ENCODE measurements at places on chromosomes 7 and 10.

DNA sequence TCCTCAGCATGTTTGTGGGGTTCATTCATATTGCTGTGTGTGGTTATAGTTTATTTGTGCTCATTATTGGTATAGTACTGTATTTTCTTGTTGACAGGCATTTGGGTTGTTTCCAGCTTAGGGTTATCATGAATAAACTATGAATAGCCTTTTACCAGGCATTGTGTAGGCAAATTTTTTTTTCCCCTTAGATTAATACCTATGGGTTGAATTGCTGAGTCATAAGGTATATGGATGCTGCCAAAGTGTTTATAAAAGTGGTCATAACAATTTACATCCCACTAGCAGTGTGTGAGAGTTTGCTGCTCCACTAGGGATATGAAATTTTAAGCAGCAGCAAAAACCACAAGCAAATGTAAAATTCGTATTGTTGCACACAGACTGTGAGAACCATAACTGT is 175.0 kb downstream of the PLPP4 start:
- no peak overlapping the region for H3K27ac ChIP-seq
- no peaks in the 10 kb centered on the region for H3K4me1 ChIP-seq
- DNase-seq, result no peak
- no peak overlapping the region for H3K4me3 ChIP-seq
- H3K36me3 ChIP-seq, result no peaks in the 10 kb centered on the region
- no peaks in the 10 kb centered on the region for H3K27me3 ChIP-seq

- peak overlapping the region; percentile 43 for H3K27ac ChIP-seq
- H3K4me3 ChIP-seq, result no peak overlapping the region
- H3K36me3 ChIP-seq, result peaks cover 48% of the 10 kb centered on the region
- peaks cover 31% of the 10 kb centered on the region for H3K4me1 ChIP-seq
- H3K27me3 ChIP-seq, result no peaks in the 10 kb centered on the region
- DNase-seq, result no peak
These were observed 86.6 kb downstream of the RAPGEF5 start for GRCh38 chr7:22270371-22270770.

DNA sequence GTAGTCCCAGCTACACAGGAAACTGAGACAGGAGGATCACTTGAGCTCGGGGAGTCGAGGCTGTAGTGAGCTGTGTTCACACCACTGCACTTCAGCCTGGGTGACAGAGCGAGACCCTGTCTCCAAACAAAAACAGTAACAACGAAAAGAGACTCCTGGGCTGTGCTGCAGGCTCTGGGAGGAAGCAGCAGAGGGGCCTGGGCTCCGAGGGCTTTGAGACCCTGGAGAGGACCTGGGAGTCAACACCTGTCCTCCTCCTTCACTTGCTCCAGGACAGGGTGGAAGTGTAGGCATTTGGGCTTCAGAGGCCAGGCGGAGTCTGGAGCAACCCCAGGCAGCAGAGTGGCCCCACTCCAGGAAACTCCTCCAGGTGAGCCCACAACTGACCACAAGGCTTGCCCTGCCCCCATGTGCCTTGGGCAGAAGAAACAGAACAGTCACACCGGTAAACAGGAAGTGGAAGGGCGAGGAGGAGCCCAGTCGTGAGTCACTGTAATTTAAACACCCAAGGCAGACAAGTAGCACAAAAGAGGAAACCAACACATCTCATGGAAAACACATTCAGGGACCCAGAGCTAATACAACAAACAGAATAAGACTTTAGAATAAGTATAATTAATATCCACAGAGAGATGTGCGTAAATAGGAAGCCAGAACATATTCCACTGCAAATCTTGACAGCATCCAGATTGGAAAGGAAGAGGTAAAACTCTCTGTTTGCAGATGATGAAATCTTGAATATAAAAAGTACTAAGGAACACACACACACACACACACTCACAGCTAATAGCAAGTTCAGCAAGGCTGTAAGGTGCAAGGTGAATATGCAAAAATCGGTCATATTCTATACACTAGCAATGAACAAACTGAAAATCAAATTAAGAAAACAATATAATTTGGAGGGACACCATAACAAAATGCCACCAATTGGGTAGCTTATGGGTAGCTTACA is 20.5 kb upstream of the RASGEF1A start:
- peaks cover 13% of the 10 kb centered on the region for H3K4me1 ChIP-seq
- no peaks in the 10 kb centered on the region for H3K27me3 ChIP-seq
- H3K4me3 ChIP-seq, result no peak overlapping the region
- no peaks in the 10 kb centered on the region for H3K36me3 ChIP-seq
- peak; percentile 34 for DNase-seq
- no peak overlapping the region for H3K27ac ChIP-seq

DNA sequence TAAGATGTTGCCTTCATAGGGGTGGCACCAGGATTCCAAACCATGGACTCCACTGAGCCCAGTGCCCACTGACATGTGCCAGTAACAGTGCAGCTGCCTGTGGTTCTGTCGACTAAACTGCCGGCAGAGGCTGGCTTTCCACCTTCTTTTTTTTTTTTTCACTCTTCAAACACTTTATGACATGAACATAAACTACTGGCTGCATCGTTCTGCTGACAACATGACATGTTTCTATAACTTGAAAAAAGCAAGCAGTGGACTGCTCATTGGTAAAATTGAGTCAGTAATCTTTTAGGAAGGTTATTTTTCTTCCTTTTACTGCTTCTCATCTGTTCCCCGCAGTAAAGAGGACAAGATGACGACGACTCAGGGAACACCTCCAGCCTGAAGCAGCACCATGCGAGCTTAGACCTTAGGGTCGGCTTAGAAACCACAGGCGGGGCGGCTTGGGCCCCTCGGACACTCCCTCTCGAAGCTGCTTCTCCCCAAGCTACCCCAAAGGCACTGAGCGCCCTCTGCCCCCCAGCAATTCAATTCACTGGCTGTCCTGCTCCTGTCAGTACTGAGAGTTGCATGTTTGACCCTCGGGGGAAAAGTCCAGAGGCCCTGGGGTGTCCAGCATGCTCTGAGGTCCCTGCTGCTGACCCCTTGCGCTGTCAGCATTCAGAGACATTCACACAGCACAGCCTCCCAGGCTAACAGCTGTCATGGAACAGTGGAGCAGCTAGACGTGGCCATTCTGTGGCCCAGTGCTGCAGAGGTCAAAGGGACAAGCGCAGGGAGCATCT is 112.5 kb downstream of the EGFR start:
- H3K4me1 ChIP-seq, result no peaks in the 10 kb centered on the region
- no peak overlapping the region for H3K4me3 ChIP-seq
- no peak overlapping the region for H3K27ac ChIP-seq
- no peaks in the 10 kb centered on the region for H3K36me3 ChIP-seq
- no peaks in the 10 kb centered on the region for H3K27me3 ChIP-seq
